ENCODE measurements at places on chromosomes 7 and 10.
A peak's percentile ranks its signal among the peaks of the same experiment; 100 is the strongest.

DNA sequence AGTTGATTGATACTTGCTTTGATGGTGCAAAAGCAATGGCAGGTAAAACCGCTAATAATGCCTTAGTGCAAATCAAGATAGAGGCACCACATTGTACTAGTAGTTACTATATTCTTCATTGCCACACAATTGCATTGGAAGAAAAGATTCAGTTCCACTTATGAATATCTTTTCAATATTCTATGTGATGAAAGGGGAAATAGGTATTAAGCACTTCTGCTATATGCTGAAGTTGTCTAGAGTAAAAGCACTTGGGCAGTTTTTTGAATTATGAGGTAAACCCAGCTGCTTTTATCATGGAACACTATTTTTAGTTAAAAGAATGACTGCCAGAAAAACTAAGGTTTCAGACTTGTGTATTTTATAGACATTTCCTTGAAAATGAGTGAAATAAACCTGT is 15.5 kb downstream of the ENTPD7 start:
- DNase-seq = no peak

- peak; percentile 18 for DNase-seq
Measured at GRCh38 chr7:87148332-87148955, 3.8 kb upstream of the DMTF1 start.

- no peak for DNase-seq
Measured at GRCh38 chr7:41047211-41047610, 655.7 kb downstream of the INHBA start.

- DNase-seq = peak; percentile 63
Measured at GRCh38 chr7:151232917-151233701, 826 bp downstream of the CHPF2 start.

- no peak for DNase-seq
Measured at GRCh38 chr10:123305671-123306070, 151.5 kb downstream of the BUB3 start.

DNA sequence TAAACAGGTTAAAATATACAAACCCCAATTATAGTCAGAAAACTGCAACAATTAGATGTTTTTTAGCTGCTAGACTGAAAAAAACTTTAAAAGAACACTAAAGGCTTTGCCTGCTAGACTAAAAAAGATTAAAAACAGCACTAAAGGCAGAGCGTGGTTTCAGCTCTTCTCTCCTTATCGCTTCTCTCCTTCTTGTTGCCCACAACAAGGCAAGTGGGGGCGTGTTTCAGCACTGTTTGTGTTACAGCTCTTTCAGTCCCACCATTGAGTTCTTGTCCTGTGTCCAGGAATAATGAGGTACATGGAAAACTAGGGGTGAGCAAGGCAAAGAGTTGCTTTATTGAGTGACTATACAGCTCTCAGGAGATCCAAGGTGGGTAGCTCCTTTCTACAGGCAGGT is 112.3 kb downstream of the HPSE2 start:
- DNase-seq = no peak

- DNase-seq = peak; percentile 40
Measured at GRCh38 chr7:131327049-131327625, 539 bp upstream of the MKLN1 start.

- no peak for DNase-seq
Measured at GRCh38 chr10:73497623-73498022, 1.8 kb upstream of the PPP3CB start.

DNA sequence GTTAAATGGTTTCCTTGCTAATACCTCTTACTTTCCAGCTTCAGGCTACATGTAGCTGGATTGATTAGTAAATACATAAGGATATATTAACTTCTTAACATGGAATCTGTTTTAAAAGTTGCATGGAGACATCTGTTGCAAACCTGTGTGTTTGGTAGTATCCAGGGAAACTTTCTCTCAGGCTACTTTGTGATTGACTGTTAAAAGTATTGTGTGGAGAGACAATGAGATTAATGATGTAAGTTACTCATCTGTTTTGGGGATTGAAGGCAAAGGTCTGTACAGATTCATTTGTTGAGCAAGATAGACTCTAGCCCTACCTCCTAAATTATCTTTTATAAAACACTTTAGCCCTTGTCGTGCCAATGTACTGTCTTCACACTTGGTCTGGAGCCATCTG is 6.6 kb downstream of the CREB5 start:
- no peak for DNase-seq

DNA sequence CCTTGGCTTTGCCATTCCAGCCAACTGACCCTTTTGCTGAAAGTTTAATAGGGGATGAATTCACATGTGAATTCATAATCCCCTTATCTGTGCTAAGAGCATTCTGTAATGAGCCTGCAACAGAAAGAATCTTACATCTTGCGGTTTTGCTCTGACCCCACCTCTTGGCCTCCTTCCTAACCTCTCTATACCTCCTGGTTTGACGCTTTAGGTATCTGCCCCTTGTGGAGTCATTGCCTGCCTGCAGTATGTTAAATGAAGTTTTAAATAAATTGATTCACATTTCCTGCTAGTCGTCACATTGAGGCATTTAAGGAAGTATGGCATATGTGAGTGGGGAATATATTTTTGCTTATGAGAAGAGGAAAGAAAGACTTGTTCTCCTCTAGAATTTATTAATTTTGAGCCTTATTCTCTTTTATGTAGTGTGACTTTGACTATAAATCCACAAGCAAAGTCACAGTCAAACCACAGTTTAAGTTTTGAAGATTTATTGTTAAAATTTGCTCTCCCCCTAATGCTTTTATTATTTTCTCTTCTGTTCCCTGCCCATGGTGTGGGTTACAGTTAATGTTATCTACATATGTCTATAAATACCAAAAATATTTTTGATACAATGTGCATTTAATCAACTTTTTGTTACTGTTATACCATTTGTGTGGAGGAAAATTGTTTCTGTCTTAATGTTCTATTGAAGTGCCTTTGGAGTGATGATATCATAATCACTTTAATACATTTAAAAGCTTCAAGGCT is 60.9 kb downstream of the LRMDA start:
- no peak for DNase-seq

Data from HuH-7 (cell line).